ENCODE measurements at places on chromosomes 12 and 14. TPM values are rescaled to one million over a fixed set of nuclear protein-coding genes. Genes with fewer than 3 reads are reported as not detected.

The TSFM gene
- 53.2 TPM for total RNA-seq

The TAS2R8 gene
- not detected for total RNA-seq

The IL31 gene
- not detected for total RNA-seq

The NINJ2 gene
- total RNA-seq: not detected

All from HCT116 (cell line).